ENCODE measurements at places on chromosomes 16 and 17. TPM values are rescaled to one million over a fixed set of nuclear protein-coding genes. Genes with fewer than 3 reads are reported as not detected.

The MYOCD gene
- under 0.01 TPM for total RNA-seq

The ATP6V0C gene
- 45.0 TPM for total RNA-seq

The UBALD2 gene
- 18.3 TPM for total RNA-seq

The FBXL16 gene
- total RNA-seq = 0.45 TPM

The SLC47A1 gene
- total RNA-seq = 0.15 TPM

The GDPD1 gene
- total RNA-seq = 0.45 TPM

The CDRT15L2 gene
- total RNA-seq = not detected

The HSD17B2 gene
- total RNA-seq = not detected

The NPTX1 gene
- 2.2 TPM for total RNA-seq

The EMC6 gene
- 43.9 TPM for total RNA-seq

Data from bronchus fibroblast of lung (primary cell).